NCI-H146 (cell line): ENCODE measurements at places on chromosomes 11 and 22.
A peak's percentile ranks its signal among the peaks of the same experiment; 100 is the strongest.

GRCh38 chr11:100872951-100873740 is 186.1 kb downstream of the ARHGAP42 start:
- DNase-seq = no peak

DNA sequence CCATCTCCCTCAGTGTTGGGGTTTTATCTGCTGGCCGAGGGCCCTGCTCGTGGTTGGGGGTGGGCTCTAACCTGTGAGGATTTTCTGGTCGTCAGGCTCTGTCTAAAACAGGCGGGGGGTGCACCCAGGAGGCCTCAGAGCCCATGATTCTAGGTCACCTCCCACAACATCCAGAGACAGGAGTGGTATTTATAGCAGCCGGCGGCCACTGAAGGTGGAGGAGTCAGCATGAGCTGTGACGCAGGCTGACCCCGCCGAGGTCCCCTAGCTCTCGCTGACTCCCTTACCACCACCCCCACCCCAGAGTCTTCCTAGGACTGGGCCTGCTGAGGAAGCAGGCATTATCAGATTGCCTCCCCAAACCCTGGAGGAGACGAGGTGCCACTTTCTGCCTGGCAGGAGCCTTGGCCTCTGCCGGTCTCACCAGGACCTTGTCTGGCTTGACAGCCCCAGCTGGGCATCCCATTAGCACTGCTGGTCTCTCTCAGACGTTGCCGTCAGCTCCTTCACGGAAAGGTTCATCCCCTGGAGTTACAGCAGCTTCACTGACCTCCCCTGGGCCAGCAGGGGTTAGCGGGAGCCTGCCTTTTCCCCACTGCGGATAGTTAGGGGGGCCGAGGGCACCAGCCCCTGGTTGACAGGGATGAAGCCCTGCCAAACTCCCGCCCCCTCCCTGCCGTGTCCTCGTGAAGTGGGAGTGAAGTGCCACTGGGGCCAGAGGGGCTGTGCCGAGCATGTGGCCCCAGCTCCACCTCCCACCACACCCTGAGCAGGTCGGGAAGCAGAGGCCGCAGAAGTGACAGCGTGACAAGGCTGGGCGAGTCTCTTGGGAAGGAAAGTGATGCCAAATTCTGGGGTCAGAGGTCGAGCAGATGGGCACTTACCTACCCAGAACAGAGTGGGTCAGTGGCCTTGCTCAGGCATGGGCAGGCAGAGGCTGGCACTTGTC is 26.5 kb downstream of the DAGLA start:
- DNase-seq = no peak

GRCh38 chr22:25853501-25854284 is 111.7 kb downstream of the MYO18B start:
- DNase-seq = peak; percentile 70

- no peak for DNase-seq
These were observed 109.8 kb downstream of the KCNQ1 start for GRCh38 chr11:2554338-2555207.

DNA sequence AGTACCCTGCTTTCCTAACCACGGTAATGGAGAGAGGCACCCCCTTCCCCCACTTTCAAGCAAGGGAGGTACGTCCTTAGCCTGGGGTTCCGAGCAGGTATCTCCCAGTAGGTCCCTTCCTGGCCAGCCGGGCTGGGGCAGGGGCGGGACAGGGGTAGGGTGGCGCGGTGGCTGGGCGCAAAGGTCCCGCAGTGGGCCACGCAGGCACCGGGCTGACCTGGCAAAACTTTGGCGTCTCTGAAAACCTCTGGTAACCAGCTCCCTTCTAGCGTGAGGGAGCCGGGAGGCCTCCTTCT is 323 bp upstream of the P2RY2 start:
- DNase-seq = no peak

- no peak for DNase-seq
These were observed 140.4 kb upstream of the TBCEL start for GRCh38 chr11:120883404-120884080.

DNA sequence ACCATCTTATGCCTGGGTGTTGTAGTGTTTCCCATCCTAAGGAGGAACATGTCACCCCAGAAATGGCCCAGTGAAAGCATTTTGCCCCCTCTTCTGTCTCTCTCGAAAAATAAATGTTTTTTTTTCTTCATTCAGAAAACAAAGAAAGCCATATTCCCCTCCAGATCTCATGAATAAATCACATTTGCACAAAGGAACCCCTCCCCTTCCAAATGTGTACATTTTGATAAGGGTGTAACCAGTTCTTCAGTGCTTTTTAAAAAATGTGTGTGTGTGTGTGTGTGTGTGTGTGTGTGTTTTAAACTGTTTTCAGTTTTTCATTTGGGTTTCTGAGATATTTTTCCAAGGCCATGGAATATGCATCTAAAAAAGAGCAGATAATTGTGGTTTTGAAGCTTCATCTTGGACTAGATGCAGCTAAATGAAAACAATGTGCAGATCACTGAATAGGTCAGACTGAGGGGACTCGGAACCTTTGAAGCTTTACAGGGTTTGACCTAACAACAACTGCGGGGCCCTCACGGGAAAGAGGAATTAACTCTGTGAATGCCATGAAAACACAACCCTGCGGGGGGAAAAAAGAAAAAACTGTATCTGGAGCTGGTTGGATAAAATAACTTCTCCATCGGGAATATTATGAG is 76.4 kb downstream of the YAP1 start:
- no peak for DNase-seq

- no peak for DNase-seq
These were observed 123.7 kb downstream of the KCNQ1OT1 start for GRCh38 chr11:2576111-2576510.

GRCh38 chr22:43177479-43177878 is 9.5 kb downstream of the TTLL12 start:
- no peak for DNase-seq

- no peak for DNase-seq
These were observed 24.6 kb downstream of the CTTN start for GRCh38 chr11:70422692-70423522.

DNA sequence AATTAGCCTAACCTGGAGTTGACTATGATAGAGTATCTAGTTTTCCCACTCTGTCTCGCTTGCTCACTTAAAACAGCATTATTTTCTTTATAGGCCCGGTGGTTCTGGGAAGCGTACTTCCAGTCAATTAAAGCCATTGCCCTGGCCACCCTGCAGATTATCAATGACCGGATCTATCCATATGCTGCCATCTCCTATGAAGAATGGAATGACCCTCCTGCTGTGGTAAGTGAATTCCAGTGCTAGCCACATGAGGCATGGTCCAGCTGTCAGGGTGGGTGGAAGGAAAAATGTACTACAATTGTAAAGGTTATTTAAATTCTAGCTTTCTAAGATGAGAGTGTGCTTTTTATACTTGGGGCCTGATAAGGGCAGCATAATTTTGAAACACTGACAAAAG is 76.0 kb downstream of the EXT2 start:
- peak; percentile 17 for DNase-seq

DNA sequence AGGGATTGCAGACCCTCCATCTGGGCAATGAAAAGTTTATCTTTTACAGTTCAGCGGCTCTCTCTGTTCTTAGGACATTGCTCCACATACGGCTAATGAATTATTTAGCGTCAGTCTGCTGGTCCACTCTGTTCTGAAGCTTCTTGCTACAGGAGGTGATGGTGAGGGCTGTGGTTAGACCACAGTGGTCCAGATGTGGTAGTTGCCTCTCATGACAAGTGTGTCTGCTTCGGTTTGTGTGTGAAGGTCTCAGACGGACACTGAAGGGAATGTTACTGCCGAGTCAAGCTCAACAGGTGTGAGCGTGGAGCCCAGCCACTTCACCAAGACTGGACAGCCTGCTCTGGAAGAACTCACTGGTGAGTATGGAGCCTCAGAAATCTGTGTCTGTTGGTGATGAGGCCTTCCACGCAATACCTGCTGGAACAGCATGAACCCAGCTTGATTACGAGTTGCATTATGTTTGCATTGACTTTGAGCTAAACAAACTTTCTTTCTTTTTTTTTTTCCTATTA is 220.8 kb downstream of the DBX1 start:
- DNase-seq = no peak

DNA sequence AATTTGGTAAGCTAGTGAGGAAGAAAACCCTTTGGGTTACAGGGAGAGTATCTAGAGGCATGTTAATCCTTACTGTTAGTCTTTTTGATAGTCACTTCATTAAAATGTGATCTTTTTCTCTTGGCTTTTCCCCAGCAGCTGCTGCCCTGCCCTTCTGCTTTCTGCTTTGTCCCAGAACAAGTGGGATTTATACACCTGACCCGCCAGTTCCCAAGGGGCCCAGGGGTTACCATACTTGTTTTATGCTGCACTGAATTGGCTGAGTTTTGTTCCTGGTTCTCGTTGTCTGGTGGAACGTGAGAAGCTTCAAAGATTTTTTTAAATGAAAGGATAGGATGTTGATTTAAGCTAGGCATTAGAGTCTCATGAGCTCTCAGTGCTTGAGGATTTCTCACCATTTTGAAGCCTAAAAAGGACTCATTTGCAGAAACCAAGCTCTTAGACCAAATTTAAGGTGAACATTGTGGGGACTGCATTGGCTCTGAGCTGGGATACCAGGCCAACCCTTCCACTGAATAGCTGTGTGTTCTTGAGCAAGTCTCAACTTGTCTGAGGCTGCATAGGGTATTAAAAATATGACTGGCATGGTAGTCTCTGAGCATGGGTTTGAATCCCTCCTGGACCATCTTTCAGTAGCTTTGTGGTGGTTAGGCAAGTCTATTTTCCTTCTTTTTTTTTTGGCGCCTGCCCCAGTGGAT is 6.6 kb downstream of the LIMK2 start:
- DNase-seq = no peak

DNA sequence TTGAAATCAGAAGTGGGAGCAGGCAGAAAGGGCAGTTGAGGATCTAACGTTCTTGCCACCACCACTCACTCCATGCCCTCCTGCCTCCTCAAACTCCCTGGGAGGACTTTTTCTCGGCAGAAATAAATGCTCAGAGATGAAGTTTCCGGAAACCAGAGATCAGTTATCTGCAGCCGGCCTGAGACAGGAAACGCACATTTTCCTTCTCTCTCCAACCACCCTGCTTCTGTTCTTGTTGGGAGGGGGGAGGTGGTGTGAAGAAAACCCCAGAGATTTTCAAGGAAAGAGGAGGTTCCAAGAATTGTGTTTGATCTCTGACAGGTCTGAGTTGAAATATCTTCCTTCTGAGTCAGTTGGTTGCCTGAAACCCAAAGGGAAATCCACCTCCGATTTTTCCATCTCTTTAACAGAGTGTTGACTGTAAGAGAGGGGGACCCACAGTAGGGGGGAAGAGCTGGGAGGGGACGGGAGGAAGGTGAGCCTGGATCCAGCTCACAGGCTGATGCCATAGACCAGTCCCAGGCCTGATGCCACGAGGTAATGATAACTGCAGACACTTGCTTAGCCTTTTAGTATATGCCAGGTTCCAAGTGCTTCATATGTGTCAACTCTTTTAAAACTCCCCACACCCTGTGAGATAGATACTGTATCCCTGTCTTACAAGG is 100.8 kb downstream of the TRAF6 start:
- DNase-seq = no peak

GRCh38 chr11:73465871-73466270 is 89.7 kb downstream of the RELT start:
- no peak for DNase-seq

DNA sequence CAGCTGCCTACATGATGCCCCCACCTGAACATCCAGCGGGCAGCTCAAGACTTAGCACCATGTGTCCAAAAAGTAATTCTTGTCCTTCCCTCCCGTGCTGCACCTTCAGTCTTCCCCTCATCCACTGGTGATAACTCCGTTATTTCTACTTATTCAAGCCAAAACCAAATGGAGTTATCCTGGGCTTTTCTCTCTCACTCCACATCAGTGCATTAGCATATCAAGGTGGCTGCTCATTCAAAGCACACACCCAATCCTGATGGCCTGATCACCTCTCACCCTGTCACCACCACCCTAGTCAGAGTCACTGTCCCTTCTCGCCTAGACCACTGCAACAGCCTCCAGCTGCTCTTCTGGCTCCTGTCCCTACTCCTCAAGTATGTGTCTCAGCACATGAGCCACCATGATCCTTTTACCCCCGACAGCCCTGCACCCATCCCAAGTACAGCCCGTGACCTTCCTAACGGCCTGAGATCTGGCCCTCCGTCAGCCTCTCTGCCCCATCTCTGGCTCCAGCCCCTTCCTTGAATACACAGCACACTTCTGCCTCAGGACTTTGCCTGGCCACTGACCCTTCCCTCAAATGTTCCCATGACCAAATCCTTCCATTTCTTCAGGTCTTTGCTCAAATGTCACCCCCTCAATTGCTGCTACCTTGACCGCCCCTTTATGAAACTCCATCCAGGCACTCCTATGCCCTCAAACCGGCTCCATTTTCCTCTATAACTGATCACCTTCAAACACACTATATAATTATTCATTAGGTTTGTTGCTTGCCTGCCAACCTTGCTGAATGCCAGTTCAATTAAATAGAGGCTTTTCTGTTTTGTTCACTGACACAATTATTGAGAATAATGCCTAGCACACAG is 19.7 kb upstream of the SLC25A1 start:
- DNase-seq = no peak

GRCh38 chr11:18329196-18329870 is 7.0 kb downstream of the GTF2H1 start:
- DNase-seq = no peak

- no peak for DNase-seq
These were observed 2.0 kb downstream of the FAT3 start for GRCh38 chr11:92226331-92227229.

DNA sequence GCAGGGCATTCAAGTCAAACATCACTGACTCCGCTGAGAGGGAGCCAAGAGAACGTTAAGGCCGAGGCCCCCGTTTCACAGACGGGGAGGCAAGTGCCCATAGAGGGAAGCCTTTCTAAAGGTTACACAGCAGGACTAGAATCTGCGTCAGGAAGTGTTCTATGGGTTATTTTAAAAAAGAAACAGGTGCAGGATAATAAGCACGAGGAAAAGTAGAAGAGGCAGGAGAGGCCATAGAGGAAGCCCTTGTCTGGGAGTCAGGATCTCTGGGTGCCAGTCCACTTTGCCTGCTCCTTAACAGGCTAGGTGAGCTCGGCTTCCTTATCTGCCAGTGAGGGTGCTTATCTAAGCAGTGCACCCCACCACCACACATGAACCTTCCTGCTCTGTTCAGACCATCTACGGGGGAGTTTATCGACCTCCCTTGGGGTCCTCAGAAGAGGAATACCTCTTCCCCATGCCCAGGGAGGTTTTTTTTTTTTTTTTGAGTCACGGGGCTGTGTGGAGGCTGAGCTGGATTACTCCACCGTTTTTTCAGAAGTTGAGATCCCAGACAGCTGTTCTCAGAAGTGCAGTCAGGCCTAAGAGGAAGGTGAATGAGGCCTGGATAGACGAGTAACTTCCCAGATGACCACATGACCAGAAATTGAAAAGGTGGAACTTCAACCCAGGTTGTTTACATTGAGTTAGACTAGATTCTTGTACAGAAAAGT is 1.2 kb upstream of the FCHSD2 start:
- peak; percentile 55 for DNase-seq

GRCh38 chr11:40405614-40406013 is 1053.8 kb downstream of the LRRC4C start:
- no peak for DNase-seq
